ENCODE measurements at places on chromosomes 1 and 21. TPM values are rescaled to one million over a fixed set of nuclear protein-coding genes. Genes with fewer than 3 reads are reported as not detected.

The ABCG1 gene
- polyA plus RNA-seq = 5.7 TPM

The TCHH gene
- polyA plus RNA-seq = 0.09 TPM

The MROH9 gene
- not detected for polyA plus RNA-seq

The ZMPSTE24 gene
- polyA plus RNA-seq = 23.5 TPM

The RAB42 gene
- 0.59 TPM for polyA plus RNA-seq

The TEKT2 gene
- 0.14 TPM for polyA plus RNA-seq

The RIMKLA gene
- polyA plus RNA-seq = 3.2 TPM

The TAS1R2 gene
- polyA plus RNA-seq = not detected

The KPRP gene
- polyA plus RNA-seq = not detected
